Upper lobe of left lung (tissue), 6 donors: ENCODE measurements at places on chromosomes 2 and 18. TPM values are rescaled to one million over a fixed set of nuclear protein-coding genes. Genes with fewer than 3 reads are reported as not detected.

GRCh38 chr2:104812286-104812685, 41.6 kb upstream of the POU3F3 start:
- no peaks in the 10 kb centered on the region for H3K4me1 ChIP-seq
- H3K27ac ChIP-seq = no peak overlapping the region

GRCh38 chr2:137708311-137708710, 256.0 kb upstream of the HNMT start:
- no peak overlapping the region for H3K27ac ChIP-seq
- H3K4me3 ChIP-seq = no peak overlapping the region
- H3K36me3 ChIP-seq = no peaks in the 10 kb centered on the region
- H3K27me3 ChIP-seq = no peaks in the 10 kb centered on the region
- H3K4me1 ChIP-seq = no peaks in the 10 kb centered on the region

DNA sequence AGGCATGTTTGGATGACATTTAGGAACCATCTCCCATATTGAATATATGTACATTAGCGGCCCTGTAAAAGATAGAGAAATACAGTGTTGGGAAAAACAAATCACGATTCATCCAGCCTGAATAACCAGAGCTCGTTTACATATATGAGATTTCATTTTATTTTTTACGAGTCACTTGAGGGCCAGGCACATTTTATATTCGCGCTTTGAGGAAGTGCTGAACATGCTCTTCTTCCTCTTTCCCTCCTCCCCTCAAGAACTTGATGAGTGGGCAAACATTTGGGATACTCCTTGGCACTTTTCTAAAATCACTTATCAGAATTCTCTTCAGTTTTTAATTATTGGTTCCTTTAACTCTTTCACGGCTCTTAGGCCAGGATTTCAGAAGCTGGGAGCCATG, 268.0 kb upstream of the TANK start:
- no peak overlapping the region for H3K4me3 ChIP-seq
- no peaks in the 10 kb centered on the region for H3K27me3 ChIP-seq
- H3K36me3 ChIP-seq = no peaks in the 10 kb centered on the region
- H3K27ac ChIP-seq = no peak overlapping the region
- H3K4me1 ChIP-seq = peaks cover 20% of the 10 kb centered on the region

GRCh38 chr2:120237491-120237902, 14.3 kb upstream of the TMEM185B start:
- H3K4me1 ChIP-seq = peaks cover 19% of the 10 kb centered on the region
- no peak overlapping the region for H3K4me3 ChIP-seq
- no peaks in the 10 kb centered on the region for H3K27me3 ChIP-seq
- DNase-seq = no peak

The NT5DC4 gene
- not detected for total RNA-seq
